Activated effector memory CD4-positive, alpha-beta T cell treated with Interleukin-2 at 50 U/mL for 16 hours (primary cell): ENCODE measurements at places on chromosomes 2 and 18.

GRCh38 chr18:50183556-50183955 is 11.4 kb downstream of the MYO5B start:
- DNase-seq: no peak

- DNase-seq: no peak
Observed at GRCh38 chr2:112674229-112674628, 28.5 kb downstream of the SLC20A1 start.

DNA sequence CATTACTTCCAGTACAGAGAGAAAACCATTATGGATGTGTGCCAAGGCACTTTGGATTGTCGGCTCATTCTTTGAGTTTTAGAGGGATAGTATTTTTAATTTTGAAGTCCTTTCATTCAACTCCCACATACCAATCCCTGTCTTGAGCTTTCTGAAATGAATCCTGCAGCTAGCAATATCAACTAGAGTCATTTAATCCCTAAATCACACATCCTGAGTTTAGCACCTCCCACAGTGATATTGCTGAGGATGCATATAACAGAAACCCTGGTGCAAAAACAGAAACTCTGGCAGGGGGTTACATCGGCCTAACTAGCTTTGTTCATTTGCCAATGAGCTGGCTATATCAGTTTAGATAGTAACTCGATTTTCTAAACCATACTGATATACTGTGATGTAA is 427.3 kb downstream of the LRP1B start:
- no peak for DNase-seq

DNA sequence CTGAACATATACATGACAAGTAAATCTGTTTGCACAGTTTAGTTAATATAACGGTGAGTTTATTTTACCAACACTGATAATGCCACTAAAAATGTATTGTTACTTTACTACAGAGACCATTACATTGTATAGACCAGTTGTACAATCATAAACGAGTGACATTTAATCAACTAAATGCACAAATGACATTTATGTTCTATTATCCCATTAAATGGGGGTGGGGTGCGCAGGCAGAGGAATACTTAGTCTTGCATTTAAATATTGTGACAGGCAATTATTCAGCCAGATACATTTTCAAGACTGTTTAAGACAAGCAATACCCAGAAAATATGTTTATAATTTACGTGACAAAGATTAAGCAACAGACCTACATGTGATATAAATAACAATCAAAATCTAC is 72.0 kb upstream of the CHAC2 start:
- no peak for DNase-seq

DNA sequence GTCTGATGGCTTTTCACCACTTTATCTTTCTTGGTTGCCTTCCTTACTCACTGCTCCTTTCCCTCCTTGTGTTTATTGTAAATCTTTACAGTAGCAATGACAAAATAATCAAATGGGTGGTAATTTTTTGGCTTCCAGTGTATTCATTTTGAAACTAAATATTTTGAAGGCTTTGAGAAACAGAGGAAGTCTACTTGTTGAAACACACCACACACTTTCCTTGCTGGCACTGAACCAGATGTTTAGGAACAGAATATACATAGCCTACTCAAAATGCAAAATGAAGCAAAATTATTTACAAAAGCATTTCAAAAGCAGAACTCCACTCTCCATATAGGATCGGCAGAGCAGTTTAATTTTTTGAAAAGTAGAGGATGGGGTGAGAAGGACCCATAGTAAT is 189.8 kb downstream of the LTBP1 start:
- DNase-seq: no peak

DNA sequence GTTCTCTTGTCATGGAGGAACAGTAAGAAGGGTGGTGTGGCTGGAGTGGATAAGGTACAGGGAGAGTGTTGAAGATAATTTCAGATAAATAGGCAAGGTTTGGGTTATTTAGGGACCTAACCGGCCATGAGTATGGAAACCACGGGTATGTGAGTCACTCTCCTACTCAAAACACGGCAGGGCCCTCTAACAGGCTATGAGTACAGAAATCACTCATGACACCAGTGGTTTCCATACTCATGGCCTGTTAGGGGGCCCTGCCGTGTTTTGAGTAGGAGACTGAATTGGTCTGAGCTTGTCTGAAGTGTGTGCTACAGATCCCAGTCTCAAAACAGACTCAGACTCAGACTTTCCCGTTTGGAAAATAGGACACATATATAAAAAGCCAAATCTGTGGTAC is 428.4 kb upstream of the HNMT start:
- no peak for DNase-seq

DNA sequence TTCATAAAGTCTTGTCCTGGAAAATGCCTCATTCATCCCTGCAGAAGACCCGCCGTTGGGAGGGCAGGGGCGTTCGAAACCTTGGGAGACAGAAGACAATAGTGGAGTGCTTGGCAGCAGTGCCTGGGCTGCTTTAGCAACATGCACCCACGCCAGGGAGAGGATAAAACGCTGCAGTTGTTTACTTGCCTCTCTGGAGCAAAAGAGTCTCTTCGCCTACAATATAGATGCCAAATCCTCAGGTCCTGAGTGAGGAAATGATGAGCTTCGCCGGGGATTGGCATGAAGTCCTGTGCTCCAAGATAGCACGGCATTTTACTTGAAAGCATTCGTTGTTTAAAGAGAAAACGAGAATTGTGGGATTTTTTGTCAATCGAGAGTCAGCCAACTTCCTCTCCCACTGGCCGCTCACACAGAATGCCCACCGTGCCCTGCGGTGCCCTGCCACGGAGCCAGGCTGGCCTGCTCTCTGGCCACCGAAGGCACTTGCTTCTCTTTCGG is 152.5 kb upstream of the POU3F3 start:
- no peak for DNase-seq

- no peak for DNase-seq
Observed at GRCh38 chr2:218320704-218321336, 28.5 kb upstream of the TMBIM1 start.

GRCh38 chr2:110955556-110955955 is 165.2 kb upstream of the BCL2L11 start:
- DNase-seq: no peak

DNA sequence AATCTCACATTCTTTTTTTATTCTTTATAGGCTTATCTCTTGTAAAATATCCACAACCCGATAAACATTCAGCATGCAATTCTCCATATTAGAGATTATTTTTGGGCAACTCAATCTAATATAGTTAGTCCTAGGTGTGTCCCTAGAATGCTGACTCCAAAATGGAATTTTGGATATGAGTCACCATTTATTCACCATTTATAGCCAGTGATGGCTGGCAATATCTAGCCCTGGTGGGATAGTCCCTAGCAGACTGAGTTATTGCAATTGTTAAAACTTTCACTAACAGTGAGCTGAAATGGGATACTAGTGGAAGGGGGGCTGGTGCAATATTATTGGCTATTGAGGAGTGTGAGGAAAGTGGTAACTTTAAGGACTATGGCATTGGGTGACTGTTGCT is 401.6 kb downstream of the SLC4A3 start:
- no peak for DNase-seq

DNA sequence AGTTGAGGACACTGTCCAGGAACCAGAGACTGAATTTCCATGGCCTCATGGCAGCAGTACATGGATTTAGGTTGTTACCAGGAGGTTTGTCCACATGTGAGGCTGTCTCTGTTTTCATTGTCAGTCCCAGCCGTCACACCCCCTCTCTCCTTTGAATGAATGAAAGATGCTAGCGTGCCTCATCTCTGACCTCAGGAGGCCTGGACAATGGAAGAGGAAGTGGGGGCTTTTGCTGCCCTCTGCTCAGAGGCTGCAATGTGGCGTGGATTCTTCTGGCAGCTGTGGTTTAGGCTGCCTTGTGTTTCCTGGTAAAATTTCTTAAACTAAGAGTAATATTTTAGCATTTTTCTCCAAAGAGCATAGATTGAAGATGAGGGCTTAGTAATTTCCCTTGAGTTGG is 47.5 kb downstream of the RAB31 start:
- no peak for DNase-seq

GRCh38 chr2:208366215-208367127 is 40.1 kb upstream of the PTH2R start:
- no peak for DNase-seq

- no peak for DNase-seq
Observed at GRCh38 chr18:2609604-2610003, 38.2 kb downstream of the NDC80 start.

DNA sequence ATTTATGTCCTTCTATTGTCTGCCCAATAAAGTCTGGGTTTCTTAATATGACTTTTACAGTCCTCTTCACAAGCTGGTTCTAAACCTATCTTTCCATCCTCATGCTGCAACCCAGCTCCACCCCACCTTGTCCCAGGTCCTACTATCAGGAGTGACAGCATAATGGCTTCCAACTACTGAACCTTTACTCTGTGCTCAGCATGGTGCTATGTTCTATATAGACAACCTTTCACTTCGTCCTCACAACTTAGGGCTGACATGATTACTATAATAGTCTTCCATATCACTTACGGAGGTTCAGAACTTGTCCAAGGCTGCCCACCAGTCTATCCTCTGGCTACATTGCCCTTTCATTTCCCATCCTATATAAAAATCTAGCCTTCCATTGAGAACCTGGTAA is 256.8 kb downstream of the ALK start:
- no peak for DNase-seq

DNA sequence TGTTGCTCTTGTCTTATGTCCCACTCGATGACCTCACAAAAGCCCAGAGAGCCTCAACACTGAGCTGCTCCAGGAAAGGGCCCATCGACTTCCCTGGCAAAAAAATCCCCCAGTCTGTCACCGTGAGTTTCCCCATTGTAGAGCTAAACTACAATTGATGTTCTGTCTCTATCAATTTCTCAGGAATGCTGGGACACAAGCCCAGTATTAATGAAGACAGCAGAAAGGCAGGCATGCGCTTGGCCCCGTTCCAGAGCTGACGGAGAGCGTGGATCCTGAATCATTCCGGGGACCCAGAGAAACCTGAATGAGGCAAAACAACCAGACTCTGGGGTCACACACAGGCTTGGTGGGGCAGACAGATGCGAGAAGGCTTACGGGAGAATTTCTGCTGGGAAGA is 146.9 kb downstream of the TTC32 start:
- DNase-seq: no peak

DNA sequence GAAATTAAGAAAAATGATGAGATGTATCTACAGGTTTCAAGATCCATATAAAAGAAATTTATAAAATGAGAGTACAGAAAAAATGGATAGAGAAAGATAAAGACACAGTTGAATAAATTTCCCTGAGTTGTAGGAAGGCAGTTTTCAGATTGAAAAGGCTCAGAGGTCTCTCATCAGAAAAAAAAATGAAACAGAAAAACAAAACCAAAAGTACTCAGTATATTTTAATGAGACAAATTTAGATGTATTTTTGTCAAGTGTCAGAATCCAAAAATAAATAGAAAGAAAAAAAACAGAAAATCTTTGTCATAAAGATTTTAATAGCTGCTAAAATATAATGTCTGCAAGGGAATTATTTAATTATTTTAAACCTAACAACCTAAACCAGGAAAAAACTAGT is 520.5 kb downstream of the KCNJ3 start:
- DNase-seq: no peak

DNA sequence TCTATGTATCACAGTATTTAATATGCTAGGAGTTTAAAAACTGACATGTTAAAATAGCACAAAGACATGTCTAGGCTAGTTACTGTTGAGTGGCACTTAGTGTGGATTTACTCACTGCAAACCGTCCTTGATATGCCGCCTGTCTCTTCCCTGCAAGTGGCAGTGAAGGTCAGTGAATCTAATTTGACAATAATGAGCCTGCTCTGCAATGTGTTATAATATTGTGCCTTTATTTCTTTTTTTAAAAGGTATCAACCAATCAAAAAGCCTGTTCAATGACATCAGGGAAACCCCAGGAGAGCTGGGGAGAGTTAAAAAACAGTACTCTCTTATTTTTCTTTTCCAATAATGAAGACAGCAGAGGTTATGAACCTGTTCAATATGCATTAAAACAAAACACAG is 384.1 kb downstream of the ERBB4 start:
- DNase-seq: no peak

- DNase-seq: no peak
Observed at GRCh38 chr2:160269365-160269764, 69.3 kb upstream of the ITGB6 start.

DNA sequence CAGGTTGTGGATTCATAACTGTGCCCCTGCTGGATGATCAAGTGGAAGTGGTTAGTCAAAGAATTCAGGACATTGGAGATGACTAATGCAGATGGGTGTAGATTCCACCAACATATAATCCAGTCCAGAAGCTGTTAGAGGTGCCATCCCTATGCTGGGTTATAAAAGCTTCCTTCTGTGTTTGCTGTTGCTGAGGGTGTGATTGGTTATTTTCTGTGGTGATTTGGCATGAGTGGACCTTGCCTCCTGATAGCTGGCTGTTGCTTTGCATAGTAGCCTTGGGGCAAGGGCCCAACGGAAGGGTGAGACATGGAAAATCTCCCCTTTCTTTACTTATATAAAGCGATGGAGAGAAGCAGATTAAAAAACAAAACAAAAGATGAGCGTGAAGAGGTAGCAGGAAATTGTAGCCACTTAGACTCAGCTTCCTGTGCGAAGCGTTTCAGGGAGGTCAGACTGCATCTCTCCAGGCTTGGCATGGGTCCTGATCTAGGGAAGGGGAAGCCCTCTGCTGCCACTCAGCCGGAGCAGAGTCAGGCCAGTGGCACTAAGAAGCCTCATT is 190.4 kb downstream of the FMNL2 start:
- no peak for DNase-seq

GRCh38 chr2:197575987-197576386 is 60.1 kb downstream of the MOB4 start:
- no peak for DNase-seq

GRCh38 chr2:198966269-198966668 is 491.5 kb downstream of the SATB2 start:
- DNase-seq: no peak

DNA sequence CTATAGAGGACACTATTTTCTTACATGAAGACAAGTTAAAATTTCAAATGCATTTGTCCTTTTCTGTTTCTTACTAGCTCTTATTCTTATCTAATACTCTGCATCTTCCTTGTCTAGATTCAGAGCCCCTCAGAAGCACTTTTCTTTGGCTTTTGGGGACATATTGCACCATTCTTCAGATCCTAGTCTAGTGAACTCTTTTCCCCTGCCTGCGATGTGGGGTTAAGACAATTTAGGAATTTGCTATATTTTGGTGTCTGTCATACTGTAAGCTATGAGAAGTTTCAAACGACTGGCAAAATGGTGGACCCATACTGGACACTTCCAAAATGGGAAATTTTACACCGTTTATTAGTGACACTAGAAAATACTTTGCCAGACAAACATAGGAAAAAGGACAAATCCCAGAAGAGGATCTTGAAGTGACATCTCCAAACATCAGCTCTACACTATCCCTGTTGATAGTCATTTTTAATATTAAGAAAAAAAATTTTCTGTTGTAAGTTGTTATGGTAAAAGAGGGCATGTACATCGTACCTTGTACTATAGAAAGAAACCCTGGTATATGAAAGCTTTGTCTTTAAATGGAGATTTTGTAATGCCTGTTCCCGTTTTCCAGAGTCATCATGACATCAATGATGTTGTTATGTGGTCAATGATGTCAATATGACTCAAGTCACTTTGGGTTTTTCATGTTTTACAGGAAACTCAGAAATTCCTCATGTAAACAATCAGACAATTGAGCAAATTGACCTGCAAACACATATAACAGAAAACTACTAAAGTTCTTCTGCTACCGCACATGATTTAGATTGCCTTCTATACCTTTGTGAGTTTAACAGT is 4.4 kb upstream of the KYNU start:
- no peak for DNase-seq
